ENCODE measurements at places on chromosomes 4 and X.

DNA sequence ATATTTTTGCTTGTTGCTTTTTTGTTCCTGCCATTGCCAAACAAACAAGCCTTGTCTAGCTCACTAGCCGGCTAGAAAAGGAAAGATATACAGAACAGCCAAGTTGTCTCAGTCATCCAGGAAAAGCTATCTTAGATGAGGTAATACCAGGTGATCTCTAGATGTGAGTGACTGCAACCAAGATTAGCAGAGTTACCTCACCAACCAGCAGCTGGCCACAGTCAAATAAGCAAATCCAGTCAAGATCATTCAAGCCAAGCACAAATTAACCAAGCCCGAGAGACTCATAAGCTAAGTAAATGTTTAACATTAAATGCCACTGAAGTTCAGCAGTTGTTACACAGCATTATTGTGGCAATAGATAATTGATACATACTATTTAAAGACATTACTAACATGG lies 108.6 kb downstream of the CENPC start:
- DNase-seq, result no peak

DNA sequence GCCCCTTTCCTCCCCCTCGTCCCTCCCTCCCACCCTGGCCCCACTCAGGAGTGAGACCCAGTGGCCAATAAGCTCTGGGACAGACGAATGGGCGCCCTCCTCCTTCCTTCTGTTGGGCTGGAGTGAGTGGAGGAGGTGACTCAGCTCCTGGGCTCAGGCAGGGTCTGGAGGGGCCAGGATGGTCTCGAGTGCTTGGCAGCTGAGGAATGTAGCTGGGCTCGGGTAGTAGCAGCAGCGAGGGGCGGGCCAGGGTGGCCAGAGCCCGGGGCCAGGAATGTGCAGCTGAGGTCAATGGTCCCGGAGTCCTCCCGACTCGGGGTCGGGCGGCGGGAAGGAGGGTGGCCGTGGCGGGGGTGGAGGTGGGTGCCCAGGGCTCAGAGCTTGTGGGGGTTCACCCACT lies 15.0 kb downstream of the G6PD start:
- DNase-seq, result no peak

DNA sequence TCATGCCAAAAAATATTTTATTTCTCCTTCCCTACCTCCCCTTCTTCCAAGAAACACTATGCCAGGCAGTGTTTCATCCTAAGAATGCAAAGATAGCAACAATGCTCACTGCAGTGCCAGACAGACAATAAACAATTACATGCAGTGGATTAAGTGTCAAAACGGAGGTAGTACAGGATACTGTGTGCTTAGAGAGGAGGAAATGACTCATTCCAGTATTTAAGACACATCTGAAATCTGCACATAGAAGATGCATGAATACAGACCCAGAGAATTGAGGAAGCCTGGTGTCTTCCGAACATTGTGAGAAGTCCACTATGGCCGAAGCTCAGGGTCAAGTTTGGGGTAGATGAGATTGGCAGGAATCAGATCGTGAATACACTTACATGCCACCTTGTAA lies 326.4 kb downstream of the PPP3CA start:
- peak; percentile 39 for DNase-seq

DNA sequence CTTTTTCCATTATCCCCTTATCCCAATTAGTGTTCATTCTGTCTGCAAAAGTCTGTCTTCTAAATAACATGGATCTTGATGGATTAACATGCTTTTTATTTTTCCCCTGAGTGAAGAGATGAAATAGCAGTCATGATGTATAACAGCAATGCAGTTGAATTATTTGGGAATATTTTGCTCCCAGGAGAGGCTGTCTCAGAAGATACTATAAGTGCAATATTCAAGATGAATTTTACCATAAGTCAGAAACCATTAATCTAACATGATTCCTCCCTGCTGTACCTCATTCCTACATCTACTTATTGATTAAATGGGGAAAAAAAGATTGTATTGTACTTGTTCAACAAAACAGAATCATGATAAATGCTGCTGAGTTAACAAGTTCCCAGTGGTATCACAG lies 233.2 kb upstream of the KCNIP4 start:
- DNase-seq, result no peak

DNA sequence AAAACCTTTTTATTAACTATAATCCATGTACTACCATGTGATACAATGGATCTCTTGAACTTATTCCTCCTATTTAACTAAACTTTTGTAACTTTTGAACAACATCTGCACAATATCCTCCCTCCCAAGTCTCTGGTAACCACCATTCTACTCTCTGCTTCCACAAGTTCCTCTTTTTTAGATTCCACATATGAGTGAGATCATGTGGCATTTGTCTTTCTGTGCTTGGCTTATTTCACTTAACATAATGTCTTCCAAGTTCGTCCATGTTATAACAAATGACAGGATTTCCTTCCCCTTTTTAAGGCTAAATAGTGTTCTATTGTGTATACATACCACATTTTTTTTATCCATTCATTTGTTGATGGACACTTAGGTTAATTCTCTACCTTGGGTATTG lies 28.1 kb downstream of the DCAF8L1 start:
- DNase-seq, result peak; percentile 26

GRCh38 chrX:97039363-97040029 lies 155.8 kb downstream of the RPA4 start:
- DNase-seq, result no peak

GRCh38 chrX:7941390-7942042 lies 14.3 kb upstream of the PNPLA4 start:
- no peak for DNase-seq

- peak; percentile 58 for DNase-seq
These were observed 789 bp downstream of the ARHGAP10 start for GRCh38 chr4:147732518-147733235.

DNA sequence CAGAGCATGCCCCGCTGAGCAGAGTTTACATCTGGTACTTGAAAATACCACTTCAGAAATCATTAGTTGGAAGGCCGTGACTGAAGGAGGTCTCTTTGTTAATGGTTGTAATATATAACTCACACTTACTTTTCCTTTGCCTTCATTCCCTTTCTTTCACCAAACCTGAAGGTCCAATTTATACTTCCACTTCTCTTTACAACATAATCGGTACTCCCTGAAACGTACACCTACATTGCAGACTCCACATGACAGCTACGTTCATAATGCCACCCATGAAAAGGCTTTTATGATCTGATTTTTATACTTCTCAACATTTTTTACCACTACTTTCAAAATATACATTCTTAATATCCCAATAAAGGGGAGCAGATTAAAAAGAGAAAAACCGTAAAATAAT lies 298.7 kb downstream of the C4orf33 start:
- DNase-seq, result no peak

DNA sequence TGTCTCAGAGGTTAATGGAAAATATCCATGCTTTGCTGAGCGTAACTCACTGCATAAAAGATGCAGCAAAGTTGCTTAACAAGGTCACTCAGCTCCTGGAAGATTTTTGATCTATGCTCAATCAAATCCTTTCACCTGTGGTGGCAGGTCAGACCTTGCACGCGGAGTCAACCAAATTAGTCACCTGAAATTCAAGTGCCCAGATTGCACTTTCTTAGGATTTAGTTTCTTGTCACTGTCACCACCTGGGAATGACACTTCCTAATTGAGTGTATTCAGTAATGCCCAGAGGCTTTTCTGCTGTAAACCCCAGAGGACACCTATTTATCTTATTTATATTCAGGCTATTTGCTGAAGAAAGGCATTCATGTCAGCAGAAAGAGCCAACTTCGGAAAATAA lies 215.8 kb upstream of the SMIM31 start:
- DNase-seq, result no peak

DNA sequence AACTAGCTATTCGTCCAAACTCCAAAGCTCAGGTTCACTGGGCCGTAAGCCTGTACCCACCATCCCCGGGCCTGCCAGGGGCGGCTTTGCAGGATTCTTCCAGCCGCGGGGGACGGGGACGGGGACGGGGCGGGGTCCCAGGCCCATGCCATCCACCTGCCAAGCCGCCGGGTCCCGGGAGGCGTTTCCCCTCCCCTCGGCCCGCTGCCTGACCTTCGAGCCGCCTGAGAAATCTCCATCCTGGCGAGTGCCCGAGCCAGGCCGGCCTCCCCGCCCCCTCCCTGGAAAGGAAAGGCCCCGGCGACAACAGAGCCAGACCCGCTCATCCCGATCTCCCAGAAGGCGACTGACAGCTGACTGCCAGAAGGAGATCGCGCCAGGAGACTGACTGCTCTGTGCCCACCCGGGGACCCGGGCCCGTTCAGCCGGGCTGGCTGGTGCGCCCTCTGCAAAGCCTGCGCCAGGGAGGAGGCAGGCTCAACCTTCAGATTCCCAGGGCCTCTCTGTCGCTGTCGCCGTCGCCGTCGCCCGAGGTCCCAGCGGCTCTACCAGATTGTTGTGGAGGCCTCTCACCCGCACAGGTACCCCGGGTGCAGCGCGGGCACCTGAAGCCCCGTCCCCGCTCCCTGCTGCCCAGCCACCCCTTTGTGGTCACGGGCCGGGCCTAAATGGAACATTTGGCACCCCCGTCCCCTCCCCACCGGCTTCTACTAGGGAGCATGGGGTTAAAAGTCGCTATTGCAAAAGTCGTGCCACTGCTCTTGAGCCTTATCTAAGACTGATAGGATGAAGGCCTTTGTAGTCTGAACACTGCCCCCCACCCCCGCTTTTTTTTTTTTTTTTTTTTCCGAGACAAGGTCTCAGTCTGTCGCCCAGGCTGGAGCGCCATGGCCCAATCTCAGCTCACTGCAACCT lies at the start of gene RGN:
RGN (plus strand) TSS at position 315 of the 915 bp plus-strand sequence. CDS start 2,702 bp downstream, outside the sequence.
- DNase-seq, result no peak

GRCh38 chrX:36804066-36804465 lies 204.1 kb upstream of the FAM47C start:
- no peak for DNase-seq

DNA sequence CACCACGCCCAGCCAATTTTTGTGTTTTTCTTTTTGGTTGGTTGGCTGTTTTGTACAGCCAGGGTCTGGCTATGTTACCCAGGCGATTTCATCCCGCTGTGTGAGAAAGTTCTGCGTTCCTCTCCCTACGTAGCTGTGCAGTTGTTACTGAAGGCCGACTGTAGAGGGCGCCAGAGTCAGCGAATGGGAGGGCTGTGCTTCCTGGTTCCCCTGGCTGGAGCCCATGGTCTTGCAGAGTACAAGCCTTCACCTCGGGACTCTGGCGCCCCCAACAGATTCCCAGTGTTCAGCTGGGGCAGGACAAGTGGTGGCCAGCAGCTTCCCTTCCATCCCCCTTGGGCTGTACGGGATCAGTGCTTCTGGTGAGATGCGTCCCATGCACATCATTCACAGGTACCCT lies 5.6 kb upstream of the CT45A1 start:
- DNase-seq, result peak; percentile 55

DNA sequence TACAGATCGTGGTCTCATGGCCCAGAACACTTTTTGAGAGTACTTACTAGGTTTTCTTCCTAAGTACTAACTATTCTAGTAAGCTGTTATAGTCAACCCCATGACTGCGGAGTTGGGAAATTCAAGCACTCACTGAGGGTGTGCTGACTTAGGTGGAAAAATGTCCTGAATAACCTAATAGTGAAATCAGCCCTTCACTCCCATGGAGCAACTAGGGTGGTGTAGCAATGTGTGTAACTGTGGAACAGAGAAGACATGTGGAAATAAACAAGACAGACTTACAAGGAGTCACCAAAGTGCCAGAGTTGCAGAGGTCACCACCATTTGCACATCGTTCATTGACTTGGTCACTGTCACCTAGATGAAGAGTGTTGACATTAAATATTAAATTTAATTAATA lies 12.1 kb upstream of the VSIG4 start:
- peak; percentile 70 for DNase-seq

DNA sequence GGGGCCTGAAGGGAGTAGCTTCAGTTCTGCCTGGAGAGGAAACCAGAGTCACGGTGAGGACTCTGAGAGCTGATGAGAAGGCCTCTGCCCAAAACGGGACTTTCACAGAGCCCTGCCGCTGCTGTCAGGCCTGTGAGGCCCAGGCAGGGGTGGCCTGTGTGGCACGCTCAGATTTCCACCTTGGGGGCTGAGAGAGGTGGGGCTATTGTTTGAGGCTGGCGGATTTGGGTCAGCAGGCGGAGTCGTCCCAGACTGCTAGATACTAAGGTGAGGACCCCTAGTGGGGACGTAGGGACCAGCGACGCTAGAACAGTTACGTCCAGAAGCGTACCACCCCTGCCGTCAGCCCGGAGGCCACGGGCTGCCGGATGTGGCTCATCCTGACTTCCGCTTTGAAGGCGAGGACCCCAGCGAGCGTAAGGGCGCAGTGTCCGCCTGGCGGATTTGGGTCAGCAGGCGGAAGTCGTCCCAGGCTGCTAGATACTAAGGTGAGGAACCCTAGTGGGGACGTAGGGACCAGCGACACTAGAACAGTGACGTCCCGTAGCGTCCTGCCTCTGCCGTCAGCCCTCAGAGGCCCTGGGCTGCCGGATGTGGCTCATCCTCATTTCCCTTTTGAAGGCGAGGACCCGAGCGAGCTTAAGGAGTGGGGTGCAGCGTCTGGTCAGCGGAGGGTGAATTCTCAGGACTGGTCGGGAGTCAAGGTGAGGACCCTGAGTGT lies at the start of gene MAGEB1:
MAGEB1 (plus strand) TSS at position 378 of the 721 bp plus-strand sequence. CDS start 3,348 bp downstream, outside the sequence.
- no peak for DNase-seq

DNA sequence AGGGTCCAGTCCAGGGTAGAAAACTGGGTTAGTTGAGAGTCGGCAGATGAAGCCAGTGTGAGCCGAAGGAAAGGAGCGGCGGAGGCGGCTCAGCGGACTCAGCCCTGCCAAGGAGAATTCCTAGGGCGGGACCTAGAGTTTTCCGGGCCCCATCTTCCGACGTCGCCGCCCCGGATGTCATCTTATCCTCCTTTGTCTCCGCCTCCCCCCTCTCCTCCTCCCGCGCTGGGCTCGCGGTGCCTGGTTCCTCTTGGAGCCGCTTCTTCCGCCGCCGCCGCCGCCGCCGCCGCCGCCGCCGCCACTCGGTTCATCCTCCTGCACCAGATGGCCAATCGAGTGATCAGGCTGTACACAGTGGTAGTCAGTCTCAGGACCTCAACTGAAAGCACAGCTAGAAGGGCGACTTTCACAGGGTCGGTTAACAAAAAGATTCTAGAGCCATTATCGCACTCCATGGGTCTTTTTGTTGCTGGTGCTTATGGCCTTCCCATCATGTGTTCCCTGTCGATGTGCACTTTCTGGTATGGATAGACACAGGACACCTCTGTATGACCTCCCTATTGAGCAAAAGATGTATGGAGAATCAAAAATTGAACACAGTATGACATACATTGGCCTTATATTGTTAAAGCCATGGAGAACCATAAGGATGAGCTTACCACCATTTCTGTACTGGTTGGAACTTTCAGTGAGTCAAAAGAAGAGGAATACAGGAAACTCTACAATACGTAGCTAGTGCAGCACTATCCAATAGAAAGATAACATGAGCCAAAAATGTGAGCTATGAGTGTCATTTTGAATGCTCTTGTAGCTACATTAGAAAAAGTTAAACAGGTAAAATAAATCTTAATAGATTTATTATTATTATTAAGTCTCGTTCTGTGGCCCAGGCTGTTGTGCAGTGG lies 32.4 kb upstream of the THOC2 start:
- DNase-seq, result peak; percentile 91

DNA sequence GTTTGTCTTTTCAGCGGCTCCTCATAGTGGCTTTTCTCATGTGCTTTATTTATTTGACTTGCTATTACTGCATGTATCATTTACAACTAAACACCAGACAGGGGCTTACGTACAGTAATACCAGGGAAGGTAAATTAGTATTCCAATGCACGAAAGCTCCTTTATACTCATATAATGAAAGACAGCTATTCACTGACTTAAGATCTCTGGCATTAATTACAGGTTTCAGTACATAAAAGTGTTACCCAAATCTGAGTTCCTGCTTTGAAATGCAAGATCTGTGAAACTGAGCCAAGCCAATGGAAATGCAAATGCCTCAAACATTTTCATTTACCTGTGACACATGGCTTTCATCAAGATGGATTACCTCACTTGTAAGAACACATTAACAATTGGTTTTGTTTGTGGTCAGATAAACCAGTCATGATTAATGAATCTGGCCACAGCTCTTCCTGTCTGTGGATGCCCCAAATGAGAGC lies 107.2 kb downstream of the ANAPC4 start:
- no peak for DNase-seq

Measured in suppressor macrophage treated with lipopolysaccharide for 1 hour (primary cell).